ENCODE measurements at places on chromosomes 13 and 19.
A peak's percentile ranks its signal among the peaks of the same experiment; 100 is the strongest.

GRCh38 chr13:98172590-98173422 lies 4.3 kb downstream of the RNF113B start:
- H3K27me3 ChIP-seq: no peaks in the 10 kb centered on the region
- H3K36me3 ChIP-seq: no peaks in the 10 kb centered on the region
- DNase-seq: no peak
- H3K27ac ChIP-seq: no peak overlapping the region
- H3K4me1 ChIP-seq: no peaks in the 10 kb centered on the region

DNA sequence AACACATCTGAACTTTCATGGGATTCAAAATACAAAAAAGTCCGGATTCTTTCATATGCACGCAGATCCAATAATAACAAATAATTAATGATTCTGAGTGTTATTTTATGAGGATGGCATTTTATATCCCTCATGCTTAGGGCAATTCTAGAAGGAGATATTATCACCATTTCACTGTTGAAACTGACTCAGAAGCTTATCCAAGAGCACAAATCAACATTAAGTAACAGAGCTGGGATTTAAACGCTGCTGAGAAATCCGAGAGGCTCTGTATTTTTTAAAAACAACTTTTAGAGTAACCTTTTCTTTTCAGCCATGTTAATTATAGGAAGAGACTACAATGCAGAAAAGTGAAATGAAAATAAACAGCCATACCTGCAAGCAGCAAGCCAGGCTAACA lies 30.3 kb downstream of the ATP7B start:
- H3K4me3 ChIP-seq: no peak overlapping the region
- H3K4me1 ChIP-seq: no peaks in the 10 kb centered on the region
- DNase-seq: no peak
- H3K36me3 ChIP-seq: no peaks in the 10 kb centered on the region

DNA sequence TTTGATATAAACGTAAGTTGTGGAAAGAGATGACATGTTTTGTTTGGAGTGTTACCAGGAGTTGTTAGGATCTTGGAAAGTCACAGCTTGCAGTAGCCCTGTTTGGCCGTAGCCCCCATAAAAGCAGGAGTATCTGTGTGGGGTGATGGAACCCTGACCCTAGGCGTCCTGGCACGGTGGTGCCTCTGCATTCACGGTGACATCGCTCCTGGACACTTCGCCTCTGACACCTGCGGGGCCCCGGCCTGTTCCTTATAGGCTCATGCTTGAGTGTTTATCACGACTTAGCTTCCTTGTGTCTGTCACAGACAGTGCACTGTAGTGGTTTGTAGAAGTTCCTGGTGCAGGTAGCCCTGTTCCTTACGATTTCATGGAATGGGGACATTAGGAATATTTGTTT lies 74.2 kb downstream of the ATP11A start:
- no peaks in the 10 kb centered on the region for H3K36me3 ChIP-seq
- no peaks in the 10 kb centered on the region for H3K27me3 ChIP-seq
- no peaks in the 10 kb centered on the region for H3K4me1 ChIP-seq
- no peak overlapping the region for H3K4me3 ChIP-seq
- DNase-seq: no peak
- no peak overlapping the region for H3K27ac ChIP-seq

DNA sequence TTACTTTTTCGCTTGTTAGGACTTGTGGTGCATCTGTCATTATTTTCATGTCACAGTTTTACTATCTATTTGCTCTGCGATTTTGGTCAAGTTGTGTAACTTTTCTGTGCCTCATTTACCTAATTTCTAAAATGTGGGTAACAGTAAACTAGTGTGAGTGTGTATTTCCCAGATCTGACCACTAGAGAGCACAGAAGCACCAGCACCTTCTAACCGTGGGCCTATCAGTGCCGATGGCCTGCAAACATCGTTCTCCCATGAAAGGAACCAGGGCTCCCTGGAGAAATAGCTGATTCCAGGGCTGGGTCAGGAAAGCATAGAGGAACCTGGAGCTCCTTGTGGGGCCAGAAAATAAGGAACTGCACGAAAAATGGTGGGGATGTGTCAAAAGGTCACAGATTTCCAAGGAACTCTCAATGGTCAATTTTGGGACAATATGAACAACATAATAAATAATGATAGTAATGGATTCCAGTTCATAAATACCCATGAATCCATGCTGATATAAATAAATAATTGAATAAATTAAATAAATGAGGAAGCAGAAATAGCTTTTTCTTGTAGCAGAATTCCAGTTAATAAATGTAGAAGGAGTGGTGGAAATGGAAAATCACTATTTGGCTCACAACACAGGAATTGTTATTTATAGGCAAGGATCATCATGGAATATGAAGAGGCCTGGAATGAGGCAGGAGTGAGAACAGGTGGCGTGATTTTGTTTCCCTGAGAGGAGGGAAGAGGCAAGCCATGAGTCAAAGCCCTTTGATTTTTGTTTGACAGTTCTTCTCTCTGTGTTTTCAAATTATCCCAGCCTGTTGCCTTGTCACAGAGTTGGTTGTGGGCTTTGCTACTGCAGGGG lies 31.1 kb downstream of the CEACAM8 start:
- no peak overlapping the region for H3K4me3 ChIP-seq
- no peak overlapping the region for H3K27ac ChIP-seq
- peaks cover 13% of the 10 kb centered on the region for H3K27me3 ChIP-seq
- no peaks in the 10 kb centered on the region for H3K4me1 ChIP-seq
- H3K36me3 ChIP-seq: no peaks in the 10 kb centered on the region
- peak; percentile 40 for DNase-seq

DNA sequence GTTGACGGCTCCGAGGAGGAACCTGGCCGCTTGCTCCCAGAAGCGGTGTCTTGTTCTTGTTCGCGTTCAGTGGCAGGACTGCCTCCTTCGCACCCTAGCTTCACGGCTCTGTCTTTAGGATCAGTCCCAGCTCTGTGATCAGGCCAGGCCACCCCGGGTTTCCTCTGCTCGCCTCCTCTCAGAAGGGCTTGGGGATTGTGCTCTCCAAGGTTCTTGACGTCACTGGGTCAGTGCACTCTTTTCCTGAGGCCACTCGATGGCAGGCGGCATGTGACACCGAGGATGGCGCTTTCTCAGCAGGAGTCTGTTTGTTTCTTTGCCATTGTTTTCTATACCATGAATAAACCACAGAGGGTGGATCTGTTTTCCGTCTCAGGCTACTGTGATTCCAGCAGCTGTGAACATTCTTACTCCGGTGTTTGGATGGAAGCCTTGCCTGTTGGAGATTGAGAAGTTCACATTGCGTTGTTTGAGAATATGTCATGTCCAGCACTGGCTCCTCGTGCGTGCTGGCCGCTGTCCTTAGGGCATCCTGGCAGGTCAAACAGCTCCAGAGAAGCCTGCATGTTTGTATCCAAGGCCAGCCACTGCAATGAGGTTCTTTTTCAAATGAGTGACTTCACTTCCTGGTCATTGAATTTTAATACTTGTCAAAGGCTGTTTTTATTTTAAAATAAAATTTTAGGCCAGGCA lies 44.5 kb downstream of the SLC7A9 start:
- no peak overlapping the region for H3K4me3 ChIP-seq
- H3K36me3 ChIP-seq: no peaks in the 10 kb centered on the region
- no peaks in the 10 kb centered on the region for H3K4me1 ChIP-seq
- H3K27ac ChIP-seq: no peak overlapping the region
- DNase-seq: no peak
- H3K27me3 ChIP-seq: peaks cover 11% of the 10 kb centered on the region

DNA sequence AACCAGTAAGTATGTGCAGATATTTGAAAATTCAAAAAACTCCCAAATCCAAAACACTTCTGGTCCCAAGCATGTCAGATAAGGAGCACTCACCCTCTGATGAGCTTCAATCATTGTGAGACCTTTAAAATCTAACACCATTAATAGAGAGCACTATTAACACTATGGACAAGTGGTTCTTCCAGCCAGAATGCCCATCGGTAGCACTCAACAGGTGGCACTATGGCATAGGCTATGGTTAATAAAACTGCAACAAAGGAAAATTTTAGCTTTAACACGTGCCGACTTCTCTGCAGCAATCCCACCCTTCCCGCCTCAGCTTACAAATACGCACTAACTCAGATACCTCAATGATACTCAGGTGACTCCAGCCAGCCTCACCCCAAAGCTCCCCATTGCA lies 62.3 kb downstream of the COL4A2 start:
- no peak for DNase-seq
- no peaks in the 10 kb centered on the region for H3K27me3 ChIP-seq

DNA sequence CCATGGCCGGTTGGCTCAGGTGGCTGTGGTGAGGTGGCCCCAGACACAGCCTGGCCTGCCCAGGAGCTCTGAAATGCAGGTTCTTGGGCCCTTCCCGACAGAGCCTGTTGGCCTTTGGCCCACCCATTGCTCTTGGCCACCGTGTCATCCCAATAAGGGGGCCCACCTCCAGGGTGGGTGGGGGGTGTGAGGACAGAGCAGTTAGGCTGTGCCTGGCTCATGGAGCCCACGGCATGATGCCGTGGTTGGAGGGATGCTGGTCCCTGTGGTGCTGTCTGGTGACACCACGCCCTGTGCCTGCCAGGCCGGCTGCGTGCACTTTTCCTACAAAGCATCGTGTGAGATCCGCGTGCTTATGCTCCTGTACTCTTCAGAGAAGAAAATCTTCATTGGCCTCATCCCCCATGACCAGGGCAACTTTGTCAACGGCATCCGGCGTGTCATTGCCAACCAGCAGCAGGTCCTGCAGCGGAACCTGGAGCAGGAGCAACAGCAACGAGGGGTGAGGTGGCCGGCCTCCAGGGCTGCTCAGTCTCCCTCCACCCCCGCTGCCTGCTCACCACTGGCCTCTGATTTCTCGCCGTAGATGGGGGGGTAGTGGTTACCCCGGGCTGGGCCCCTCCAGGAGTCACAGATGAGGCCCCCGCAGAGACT lies 7.6 kb downstream of the PNKP start:
- H3K27ac ChIP-seq: no peak overlapping the region
- peaks cover 7% of the 10 kb centered on the region for H3K36me3 ChIP-seq
- H3K4me1 ChIP-seq: no peaks in the 10 kb centered on the region
- H3K4me3 ChIP-seq: no peak overlapping the region
- no peak for DNase-seq
- H3K27me3 ChIP-seq: no peaks in the 10 kb centered on the region

- H3K4me1 ChIP-seq: no peaks in the 10 kb centered on the region
- no peak overlapping the region for H3K4me3 ChIP-seq
- H3K36me3 ChIP-seq: no peaks in the 10 kb centered on the region
- DNase-seq: no peak
- H3K27ac ChIP-seq: no peak overlapping the region
These were observed 14.2 kb downstream of the CACNA1A start for GRCh38 chr19:13492128-13492527.

All from MM.1S (cell line).